ENCODE measurements at places on chromosomes 4 and X.

DNA sequence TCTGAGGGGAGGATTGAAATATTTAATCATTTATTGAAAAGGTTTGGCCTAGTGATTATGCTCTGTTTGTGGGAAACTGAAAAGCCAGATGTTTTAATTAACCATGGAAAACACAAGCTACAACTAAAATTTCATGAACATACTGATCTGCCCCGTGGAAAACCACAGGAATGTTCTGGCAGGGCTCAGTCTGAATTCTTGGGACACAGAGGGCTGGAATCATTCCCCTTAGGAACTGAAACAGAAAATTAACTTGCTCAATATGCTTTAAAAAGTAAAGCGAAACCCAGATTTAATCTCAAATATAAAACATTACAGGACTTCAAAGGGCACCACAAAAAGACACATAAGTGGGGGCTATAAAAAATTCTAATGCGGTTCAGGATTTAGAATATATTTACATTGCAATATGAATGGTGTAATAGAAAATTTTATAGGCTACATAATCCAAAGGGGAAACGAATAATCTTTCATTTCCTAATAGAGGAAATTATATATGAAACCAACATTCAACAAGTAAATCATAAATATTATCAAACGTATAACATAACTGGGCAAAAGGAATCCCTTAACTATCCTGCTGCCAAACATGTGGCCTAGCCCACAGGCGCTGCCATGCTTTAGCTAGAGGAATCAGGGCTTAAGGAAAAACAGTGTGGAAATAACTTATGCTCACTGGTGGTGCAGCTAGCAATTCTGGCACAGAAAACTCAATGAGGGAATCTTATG, 70.9 kb downstream of the APBB2 start:
- peak; percentile 65 for DNase-seq

- DNase-seq: no peak
Observed at GRCh38 chr4:112302320-112303274, 5.4 kb downstream of the ALPK1 start.

GRCh38 chr4:97500423-97500822, 642.9 kb downstream of the STPG2 start:
- DNase-seq: no peak

GRCh38 chr4:75172551-75172950, 239.6 kb downstream of the PARM1 start:
- DNase-seq: no peak

DNA sequence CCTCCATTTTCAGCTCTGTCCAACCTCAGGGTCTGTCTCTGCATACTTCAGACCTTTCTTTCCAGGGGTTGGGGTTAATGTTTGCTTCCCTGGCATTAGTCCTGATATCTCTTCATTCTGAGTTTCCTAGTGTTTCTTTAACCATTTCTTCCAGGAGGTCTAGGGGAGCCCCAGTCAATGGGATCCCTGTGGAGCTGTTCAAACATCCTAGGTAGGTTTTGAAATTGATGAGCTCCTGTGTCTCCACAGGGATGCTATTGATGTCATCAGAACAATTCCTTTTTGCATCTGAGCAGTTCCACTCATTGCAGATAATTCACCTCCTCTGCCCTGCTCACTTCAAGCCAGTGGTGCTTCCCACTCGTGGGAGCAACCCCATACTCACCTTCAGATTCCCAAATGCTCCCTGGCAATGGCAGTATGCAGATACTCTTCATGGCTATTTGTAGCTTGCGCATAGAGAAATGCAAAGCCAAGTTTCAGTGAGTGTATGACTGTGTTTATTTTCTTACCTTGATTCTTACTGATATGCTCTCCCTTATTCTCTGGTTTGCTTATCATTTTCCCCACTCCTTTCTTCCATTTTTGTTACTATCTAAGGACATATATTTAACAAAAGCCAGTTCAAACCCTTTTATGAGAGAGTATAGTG, 33.7 kb upstream of the LIMCH1 start:
- no peak for DNase-seq

- DNase-seq: no peak
Observed at GRCh38 chr4:160709546-160709945, 1454.3 kb downstream of the FSTL5 start.

DNA sequence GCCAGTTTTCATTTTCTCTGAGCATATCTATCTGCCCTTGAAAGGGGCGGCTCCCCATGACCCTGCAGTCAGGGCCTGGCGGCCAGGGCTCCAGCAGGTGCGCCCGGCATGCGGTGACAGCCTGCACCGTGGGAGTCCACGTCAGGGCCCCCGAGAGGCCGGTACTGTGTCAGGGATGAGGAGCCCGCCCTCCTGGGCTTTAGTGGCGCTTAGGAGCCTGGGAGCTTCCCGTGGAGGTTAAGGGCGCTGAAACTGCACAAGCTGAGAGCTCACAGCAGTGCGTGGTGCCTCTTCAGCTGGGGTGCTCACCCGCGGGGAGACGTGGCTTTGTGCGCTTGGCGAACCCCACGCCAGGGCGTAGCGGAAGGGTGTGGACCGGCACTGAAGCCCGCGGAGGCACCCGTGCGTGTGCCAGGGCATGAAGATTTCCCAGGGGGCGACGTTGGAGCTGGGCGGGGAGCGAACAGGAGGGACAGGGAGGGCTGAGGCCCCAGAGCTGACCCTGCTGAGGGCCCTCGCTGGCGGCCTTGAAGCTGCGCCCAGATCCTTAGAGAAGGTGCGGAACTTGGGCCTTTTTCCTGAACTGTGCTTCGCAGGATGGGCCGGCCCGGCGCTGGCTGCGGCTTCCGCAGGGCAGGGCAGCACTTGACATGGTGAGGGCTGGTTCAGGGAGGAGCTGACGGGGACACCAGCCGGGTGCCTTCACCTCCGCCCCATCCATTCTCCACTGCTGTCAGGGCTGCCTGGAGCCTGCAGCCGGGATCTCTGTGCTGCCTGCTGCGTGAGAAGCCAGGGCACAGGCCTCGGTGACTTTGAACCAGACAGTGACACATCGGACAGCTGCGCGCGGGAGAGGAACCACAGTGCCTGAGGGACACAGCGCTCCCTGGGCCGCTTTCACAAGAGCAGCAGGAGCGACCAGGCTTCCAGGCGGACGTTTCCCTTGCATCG, 32.9 kb downstream of the HTT-AS start:
- DNase-seq: no peak

DNA sequence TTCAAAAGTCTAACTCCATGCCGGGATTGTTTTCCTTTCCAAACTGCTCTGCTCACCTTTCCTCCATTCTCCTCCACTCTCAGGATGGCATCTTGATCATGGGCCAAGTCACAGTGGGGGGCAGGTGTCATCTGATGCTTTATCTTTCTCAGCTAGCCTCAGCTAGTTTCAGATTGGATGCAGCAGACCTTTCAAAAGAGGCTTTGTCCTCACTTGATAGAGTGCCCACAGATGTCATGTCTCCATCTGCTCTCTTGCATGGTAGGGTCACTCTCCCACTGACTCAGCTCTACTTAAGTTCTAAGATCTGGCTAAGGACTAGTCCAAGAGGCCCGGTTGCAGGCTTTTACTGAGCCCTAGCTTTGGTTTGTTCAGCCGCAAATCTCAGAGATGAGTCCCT, 341.8 kb upstream of the GALNT7 start:
- DNase-seq: no peak

- DNase-seq: no peak
Observed at GRCh38 chr4:152613841-152614721, 65.7 kb downstream of the TMEM154 start.

DNA sequence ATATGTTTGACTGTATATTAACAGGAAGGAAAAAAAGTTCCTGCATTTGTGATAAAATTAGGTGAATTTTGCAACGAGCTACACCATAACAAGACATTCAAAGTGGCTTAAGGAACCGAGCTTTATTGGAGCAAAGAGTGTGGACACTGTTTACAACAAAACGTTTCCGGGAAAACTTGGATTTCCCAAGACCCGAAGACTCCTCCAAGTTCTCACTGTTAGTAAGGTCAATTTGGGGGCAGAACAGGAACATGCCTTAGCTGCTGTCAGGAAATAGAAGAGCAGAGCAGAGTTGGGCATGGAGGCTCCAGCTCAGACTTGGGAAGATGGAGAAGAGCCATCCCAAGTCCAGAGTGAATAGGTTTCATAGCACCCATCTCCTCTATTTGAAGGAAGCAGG, 16.5 kb downstream of the ADH6 start:
- DNase-seq: no peak

DNA sequence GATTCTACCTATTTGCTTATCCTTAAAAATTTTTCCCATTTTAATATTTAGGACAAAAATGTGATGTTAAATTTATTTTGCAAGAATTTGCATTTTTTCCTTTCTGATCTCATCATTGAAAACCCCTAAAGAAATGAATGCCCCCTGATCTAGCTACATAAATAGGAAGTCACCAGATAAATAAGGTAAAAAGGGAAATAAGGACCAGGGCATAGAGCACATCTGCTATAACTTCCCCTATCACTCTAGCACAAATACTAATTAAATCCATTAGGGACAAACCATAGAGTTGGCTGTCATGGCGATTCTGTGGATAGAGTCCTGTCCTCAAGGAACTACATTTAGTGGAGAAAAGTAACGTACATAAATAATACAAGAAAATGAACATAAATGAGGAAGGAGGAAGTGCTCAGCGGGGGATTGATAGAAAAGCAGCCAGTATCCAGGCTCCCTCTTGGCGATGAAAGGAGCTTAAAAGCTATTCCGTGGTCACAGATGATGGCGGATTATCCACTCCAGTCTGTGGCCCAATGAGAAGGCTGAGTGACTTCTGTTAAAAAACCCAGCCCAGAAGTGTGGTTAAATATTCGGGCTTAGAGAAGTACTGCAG, 76.9 kb upstream of the RPL34 start:
- no peak for DNase-seq

DNA sequence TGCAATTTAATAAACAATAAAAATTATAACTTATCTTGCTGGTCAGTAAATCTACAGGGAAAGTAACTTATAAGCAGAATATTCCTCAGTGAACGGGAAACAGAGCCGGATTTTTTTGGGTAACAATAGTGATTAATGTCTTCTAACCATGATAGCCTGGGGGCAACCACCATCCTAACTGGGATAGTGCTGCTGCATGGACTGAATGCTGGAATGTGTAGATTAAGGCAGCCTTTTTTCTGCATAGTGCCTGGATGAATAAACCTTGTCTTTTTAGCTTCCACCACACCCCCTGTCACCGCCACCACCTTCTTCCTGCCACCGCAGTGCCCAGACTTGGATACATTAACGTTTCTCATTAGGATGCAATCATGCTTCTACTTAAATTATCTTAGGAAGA, 83.6 kb upstream of the LNX1 start:
- no peak for DNase-seq

DNA sequence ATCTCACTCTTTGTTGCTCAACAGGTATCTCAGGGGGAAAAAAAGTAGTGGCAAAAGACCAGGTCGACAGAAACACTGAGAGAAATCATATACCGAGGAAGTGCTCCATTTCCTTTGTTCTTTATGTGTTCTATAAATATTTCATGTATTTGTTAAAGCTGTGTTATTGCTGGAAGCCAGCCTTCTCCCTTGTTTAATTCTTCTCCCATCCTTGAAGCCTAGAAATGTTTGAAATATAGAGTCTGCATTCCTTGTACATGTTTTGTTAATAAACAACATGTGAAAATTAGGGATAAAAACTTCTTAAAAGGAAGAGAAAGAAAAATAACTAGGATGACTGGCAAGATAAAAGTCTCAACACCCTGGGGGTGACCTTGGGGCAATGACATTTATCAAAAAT, 186.2 kb downstream of the ANKRD50 start:
- no peak for DNase-seq

DNA sequence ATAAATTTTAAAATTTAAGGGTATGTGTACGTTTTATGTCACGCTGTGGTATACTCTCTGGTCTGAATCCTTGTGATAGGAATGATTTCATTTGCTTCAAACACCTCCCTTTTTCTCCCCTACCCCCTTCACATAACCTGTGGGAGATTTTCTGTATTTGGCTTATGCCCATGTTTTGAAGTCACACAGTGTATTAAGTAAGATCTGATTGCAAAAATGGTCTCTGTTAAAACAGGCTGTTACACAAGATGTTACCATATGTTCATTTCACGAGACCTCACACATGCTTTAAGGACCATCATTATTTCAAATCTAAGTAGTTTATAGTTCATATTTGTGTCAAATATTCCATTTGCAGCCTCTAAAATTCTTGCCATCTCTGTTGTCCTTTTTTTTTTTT, 63.5 kb downstream of the TMEM131L start:
- DNase-seq: no peak

DNA sequence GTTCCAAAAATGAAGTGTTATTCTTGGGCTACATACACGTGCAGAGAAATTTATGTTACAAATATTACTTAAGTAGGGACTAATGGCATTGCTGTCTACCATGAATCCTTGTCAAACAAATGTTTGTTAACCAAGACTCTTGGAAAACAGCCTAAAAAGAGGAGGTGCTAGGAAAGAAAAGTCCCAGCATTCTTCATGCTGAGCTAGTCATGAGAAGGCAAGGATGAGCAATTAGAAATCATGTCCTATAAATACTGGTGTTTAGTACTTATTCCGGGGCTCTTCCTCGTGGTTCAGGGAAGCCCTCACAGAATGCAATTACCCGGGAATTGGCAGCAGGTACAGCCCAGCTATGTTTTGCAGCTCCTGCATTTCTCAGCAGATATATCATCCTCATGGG, 378.1 kb upstream of the FTHL17 start:
- no peak for DNase-seq

DNA sequence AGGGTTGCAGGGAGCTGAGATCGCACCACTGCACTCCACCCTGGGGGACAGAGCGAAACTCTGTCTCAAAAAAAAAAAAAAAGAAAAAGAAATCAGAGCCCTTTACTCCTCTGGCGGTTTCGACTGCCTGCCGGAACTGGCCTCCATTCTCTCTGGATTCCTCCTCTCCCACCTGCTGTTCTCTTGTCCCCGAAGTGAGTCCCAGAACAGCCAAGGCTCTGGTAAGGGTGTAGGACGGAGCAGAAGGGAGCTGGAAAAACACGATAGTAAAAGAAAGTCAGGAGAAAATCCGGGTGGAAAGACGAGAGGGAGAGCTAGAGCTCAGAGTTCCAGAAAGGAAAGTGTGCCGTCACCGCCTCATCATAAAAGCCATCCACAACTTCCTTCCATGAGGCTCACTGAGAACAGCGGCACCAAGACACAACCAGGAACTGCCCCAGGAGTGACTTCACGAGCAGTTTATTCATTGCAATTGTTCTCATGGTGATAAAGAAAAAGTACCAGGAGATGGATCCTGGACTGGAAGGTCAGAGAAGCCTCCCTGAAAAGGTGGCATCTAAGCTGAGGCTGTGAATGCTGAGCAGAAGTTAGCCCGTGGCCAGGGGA, 12.3 kb downstream of the TLR3 start:
- DNase-seq: no peak

- no peak for DNase-seq
Observed at GRCh38 chr4:17816142-17816541, 5.4 kb downstream of the NCAPG start.

- DNase-seq: no peak
Observed at GRCh38 chr4:168163106-168163505, 70.8 kb downstream of the ANXA10 start.

GRCh38 chr4:1502501-1502886, 96.3 kb upstream of the NKX1-1 start:
- DNase-seq: no peak

- DNase-seq: no peak
Observed at GRCh38 chrX:132144061-132144460, 16.2 kb upstream of the FRMD7 start.

Data from amniotic stem cell (primary cell).